Upper lobe of right lung (tissue), 1 donor: ENCODE measurements at places on chromosomes 7 and 10.

DNA sequence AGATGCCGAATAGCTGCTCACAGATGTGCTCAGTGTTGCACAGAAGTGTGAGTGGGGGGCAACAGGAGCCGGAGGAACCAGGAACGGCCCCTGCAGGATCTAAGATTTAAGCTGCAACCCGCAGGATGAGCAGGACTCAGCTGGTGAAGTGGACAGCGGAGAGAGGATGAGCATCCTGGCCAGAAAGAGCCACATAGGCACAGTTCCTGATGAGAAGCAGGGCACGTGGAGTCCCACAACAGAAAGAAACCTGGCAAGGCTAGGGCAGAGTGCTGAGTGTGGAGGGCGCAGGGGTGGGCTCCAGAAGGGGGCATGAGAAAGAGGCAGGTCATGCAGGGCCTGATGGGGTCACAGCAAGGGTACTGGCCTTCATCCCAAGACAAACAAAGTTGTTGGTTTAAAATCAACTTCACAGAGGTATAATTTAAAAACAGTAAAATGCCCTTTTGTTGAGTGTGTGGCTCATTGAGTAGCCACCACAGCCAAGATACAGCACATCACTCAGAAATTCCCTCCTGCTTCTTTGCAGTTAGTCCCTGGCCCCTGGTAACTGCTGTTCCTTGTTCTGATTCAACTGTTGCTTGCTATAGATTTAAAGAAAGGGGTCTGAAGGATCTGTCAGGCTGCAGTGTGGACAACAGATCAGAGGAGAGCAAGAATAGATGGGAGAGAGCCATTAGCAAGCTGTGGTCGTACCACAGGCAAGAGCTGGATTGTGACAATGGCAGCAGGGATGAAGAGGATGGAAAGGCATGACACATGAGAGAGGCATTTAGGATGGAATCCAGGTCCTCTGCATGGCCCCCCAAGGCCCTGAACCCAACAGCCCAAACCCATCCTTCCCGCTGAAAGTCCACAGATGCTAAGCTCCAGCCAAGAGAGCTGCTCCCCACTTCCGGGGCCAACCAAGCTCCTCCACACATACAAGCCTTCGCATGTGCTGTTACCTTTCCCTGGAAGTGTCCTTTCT is 53.1 kb upstream of the OSBPL3 start:
- no peak for DNase-seq

DNA sequence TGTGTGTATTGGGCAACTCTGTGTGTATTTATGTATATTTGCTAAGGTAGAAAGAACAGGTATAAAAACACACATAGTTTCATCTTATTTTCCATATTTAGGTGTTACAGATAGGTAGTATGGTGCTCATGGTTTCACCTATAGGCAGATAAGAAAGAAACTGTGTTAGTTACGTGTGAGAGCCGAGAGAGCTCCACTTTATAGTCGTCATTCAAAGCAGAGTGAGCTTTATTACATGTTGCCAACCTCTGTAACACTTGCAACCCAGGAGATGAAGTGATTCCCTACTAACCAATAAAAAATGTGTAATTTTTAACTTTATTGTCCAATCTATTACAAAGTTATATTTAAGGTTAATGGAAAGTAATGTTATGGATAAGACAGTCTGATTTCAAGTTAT is 121.3 kb downstream of the AGMO start:
- no peak for DNase-seq

DNA sequence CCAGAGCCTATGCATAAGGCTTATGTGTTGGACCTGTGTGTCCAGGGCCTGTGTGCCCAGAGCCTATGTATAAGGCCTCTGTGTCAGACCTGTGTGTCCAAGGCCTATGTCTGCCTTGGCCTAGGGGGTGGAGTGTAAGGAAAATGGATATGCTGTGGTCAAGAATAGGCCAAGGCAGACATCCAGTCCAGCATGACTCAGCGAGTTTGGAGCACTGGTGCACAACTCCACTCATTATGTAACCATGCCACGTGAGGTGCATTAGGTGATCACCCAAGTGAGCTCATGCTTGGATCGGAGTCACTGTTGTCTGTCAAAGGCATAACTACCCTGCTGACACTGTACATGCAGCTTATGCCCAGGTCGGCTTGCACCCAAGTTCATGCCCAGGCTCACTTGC is 238.9 kb downstream of the CACNA2D1 start:
- DNase-seq, result no peak

- no peak for DNase-seq
Observed at GRCh38 chr10:122464250-122464510, 2.8 kb downstream of the HTRA1 start.

DNA sequence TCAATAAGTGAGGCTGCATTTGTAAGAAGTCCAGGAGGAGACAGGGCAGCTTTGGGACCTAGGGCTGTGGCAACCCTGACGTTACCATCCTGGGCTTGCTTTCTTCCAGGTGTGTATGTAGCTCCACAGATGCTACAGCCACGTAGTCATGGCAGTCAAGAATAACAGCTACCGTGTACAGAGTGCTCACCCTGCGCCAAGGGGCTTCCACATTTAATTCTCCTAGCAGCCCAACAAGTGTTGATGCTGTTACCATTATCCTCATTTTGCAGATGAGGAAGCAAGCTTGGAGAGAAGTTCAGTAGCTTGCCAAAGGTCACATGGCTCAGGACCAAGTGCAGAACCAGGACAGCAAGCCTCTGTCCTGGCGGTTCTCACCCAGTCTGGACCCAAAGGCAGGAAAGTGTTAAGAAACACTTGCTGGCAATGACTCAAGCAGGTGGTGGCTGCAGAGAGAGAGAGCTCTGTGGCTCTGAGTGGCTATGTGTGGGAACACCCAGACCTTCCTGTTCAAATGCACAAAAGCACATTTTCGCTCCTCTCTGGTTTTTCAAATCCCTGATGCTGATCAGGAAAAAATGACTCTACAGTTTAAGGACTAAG is 89.8 kb downstream of the CREM start:
- no peak for DNase-seq

DNA sequence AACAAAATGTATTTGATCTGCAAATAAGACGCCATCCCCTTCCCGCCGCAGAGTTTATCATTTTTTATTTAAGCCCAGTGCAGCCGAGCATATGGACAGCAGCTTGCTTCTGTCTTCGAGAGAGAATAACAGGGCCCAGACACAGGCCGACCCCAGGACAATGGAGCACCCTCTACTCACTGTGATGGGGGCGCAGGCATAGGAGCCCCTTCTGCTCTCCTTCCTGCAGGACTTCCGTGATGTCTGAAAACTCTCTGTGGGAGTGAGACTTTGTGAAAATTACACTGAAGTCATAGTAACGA is 134.8 kb downstream of the OAT start:
- DNase-seq, result peak; percentile 20

DNA sequence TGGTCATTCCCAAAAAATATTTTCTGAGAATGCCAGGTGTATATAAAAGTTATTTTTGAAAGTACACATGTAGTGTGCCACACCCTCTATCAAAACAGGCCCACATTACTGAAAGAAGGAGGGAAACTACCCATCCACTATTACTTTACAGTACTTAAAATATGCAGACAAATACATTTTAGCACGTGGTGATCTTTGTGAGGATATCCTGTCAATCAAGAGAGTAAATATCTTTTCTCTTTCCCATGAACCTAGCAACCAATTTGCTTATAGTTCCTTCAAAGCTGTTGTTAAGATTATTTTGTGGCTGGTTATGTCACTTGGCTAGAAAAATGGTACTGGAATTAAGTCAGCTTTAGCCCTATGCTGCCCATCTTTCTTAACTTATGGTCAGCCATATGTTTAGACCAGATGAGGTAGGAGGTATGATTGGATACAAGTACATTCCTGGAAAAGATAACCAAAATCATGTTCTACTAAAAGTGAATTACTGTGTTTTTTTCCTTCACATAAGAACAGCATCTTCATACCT is 70.1 kb downstream of the AUTS2 start:
- DNase-seq, result no peak

GRCh38 chr7:48540746-48541145 is 369.5 kb downstream of the ABCA13 start:
- no peak for DNase-seq

- DNase-seq, result no peak
Observed at GRCh38 chr10:103765168-103765567, 90.2 kb downstream of the SH3PXD2A start.

DNA sequence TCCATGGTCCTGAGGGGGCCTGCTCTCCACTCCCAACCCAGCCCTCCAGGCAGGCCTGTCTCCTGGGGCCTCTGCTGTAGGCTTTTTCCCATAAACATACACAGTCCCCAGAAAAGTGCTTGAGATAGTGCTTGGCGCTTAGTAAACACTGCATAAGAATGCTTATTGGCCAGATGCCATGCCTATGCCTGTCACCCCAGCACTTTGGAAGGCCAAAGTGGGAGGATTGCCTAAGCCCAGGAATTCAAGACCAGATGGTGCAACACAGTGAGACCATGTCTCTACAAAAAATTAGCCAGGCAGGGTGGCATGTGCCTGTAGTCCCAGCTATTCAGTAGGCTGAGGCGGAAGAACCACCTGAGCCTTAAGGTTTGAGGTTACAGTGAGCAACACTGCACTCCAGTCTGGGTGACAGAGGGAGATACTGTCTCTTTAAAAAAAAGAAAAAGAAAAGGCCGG is 24.6 kb upstream of the ASL start:
- peak; percentile 77 for DNase-seq

- DNase-seq, result peak; percentile 54
Observed at GRCh38 chr10:132974886-132975830, 32.8 kb upstream of the CFAP46 start.

GRCh38 chr7:44565795-44566559 is 7.7 kb downstream of the DDX56 start:
- DNase-seq, result no peak

- no peak for DNase-seq
Observed at GRCh38 chr7:92632791-92633190, 42.6 kb upstream of the FAM133B start.

DNA sequence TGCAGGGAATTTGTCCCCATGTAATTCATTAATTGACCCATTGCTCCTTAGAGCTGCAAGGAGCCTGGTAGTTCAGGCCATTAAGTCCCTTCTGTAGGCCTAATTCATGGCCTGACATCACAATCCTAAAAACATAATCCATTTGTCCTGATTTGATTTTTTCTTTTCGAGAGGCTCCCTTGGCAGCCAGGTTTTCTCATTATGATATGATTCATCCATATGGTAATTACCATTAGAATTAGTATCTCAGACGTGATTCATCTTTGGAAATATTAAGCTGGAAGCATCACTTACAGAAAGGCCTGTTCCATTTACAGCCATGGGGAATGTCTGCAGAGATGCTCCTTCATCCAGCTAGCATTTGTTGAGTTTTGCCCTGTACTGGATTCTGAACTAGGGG is 128.5 kb downstream of the PLCE1 start:
- DNase-seq, result no peak

- no peak for DNase-seq
Observed at GRCh38 chr7:39086638-39087360, 109.1 kb downstream of the POU6F2 start.

- DNase-seq, result no peak
Observed at GRCh38 chr7:5456409-5456808, 32.8 kb upstream of the TNRC18 start.

- DNase-seq, result peak; percentile 34
Observed at GRCh38 chr7:158473221-158473620, 114.4 kb downstream of the PTPRN2 start.

DNA sequence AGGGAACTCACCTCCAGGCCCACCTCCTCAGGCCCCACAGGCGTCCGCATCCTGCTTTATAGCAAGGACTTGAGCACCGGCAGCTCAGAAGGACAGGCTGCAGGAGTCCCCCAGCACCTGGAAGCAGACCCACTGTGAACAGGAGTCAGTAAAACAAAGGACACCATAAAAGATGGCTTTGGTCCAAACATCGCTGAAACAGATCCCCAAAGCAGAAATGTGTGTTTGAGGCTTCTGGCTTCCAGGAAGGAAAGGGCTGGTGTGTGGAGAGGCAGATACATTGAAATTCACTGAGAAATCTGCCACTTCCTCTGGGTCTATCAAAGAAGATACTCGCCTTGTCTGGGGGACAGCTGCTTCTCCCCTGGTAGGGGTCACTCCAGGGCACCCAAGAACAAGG is 286.2 kb downstream of the PLXNA4 start:
- DNase-seq, result no peak

- no peak for DNase-seq
Observed at GRCh38 chr7:70237256-70237655, 639.0 kb downstream of the AUTS2 start.

GRCh38 chr10:13173616-13174015 is 12.3 kb downstream of the MCM10 start:
- no peak for DNase-seq

DNA sequence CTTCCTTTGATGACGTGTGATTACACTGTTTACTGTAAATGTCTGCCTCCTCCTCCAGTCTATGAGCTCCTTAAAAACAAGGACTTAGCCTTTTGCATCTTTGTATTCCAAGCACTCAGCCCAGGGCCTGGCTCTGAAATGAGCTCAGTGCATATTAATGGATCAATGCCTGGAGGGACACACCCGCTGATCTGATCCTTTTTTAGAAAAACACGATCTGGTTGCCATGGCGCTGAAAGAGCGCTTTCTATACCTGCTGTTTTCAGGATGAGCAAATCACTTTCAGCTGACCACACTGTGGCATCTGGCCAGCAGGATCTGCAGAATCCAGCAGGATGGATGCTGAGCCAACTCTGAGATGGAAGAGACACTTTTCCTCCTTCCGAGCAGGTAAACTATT is 37.8 kb upstream of the GARS1 start:
- no peak for DNase-seq

DNA sequence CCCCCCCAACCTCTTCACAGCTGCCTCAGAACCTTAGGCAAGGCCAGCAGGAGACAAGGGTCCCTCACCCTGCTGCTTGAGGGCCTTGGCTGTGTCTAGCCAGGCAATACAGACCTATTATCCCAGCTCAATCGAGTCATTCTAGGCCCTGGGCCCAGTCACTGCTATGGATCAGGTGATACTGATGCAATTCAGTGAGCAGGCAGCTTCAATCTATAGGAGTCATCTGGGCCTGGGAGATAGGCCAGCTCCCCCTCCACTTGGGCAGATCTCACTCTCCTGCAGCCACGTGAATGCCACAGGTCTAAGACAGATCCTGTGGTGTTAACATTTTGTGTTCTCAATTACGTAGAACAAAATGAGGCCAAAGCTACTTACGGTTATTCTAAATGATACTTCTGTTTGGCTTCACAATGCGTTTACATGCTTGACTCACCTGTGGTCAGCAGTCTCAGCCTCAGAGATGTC is 68.0 kb upstream of the LRRC4 start:
- no peak for DNase-seq

DNA sequence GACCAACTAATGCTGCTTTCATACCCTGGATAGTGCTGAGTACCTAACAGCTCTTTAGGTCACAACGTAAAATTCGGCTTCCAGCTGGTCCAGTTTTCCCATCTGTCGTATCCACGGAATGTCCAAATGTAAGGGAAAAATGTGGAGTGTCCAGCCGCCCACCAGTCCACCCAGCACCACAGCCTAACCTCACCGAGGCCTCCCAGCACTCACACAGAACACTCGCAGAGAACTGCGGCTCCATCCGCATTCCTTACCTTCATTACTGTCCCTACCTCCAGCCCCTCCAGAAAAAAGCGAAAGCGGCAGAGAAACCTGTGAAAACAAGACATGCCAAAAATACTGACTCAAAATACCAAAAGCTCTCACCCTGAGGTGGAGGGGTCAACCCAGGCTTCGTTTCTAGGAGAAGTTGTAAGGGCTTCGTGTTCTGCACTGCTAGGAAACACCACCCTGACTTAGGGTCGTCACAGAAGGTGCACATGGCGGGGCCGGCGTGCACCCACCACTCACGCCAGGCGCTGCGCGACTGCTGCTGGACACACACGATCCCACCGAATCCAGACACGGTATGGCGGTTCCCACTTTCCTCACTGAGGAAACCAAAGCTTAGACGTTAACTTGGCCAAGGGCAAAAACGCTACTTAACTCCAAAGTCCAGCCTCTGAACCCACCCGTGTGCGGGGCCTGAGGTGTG is 73.9 kb downstream of the AMZ1 start:
- DNase-seq, result no peak
